ENCODE measurements at places on chromosomes 3 and 15.

DNA sequence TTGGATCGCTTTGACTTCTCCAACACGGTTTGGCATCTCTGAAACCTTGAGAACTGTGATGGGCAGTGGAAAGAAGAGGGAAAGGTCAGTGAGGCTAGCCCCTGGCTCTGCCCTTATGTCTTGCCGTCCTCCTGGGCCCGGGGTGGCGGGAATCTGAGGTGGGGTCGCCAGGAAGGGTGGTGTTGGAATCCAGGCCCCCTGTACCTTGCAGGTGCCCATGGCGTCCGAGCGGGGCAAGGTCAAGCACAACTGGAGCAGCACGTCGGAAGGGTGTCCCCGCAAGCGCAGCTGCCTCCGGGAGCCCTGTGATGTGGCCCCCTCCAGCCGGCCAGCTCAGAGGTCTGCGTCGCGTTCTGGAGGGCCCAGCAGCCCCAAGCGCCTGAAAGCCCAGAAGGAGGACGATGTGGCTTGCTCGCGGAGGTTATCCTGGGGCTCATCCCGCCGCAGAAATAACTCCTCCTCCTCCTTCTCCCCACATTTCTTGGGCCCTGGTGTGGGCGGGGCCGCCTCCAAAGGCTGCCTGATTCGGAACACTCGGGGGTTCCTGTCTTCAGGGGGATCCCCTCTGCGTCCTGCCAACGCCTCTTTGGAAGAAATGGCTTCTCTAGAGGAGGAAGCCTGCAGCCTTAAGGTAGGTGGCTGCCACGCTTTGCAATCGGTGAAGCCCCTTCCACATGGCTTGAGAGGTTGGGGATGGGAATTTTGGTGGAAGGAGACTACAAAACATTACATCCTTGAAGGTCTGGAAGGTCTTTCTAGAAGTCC, 907 bp downstream of the TATDN2 start:
- DNase-seq: no peak

DNA sequence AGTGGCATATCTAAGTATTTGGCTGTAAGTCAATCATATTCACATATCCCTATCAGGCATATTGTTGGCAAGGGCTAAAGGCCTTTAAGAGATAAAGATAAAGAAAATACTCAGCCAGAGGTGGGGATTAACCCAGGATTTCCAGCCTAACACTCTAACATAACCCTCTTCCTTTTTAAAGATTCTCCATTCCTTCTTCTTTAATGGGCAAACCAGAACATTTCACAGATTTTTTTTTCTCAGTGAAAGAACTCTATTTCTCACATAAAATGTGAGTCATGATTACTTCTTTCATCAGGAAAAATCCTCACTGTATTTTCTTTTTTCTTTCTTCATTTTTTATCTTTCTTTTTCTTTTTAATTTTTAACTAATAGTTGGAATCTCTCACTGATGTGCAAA, 200.4 kb downstream of the NR1D2 start:
- DNase-seq: no peak

DNA sequence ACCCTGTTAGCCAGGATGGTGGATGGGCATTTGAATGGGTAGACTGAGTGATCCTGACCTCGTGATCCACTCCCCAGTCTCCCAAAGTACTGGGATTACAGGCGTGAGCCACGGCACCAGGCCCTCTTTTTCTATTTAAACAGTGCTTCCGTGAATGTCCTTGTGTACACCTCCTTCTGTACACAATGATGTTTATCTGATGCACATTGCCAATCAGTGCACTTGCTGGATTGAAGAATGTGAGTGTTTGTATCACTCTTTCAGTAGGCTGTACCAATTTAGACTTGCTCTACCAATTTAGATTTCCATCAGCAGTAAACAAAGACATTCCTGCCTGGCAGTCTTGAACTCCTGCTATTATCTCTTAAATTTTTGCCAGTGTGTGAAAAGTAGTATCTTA, 8.9 kb upstream of the ZNF619 start:
- no peak for DNase-seq

DNA sequence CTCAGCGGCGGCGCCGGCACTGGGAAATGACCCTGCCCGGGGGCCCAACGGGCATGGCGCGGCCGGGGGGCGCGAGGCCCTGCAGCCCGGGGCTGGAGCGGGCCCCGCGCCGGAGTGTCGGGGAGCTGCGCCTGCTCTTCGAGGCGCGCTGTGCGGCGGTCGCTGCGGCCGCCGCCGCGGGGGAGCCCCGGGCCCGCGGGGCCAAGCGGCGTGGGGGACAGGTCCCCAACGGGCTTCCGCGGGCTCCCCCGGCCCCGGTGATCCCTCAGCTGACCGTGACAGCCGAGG, 172 bp downstream of the ITPKA start:
- no peak for DNase-seq

DNA sequence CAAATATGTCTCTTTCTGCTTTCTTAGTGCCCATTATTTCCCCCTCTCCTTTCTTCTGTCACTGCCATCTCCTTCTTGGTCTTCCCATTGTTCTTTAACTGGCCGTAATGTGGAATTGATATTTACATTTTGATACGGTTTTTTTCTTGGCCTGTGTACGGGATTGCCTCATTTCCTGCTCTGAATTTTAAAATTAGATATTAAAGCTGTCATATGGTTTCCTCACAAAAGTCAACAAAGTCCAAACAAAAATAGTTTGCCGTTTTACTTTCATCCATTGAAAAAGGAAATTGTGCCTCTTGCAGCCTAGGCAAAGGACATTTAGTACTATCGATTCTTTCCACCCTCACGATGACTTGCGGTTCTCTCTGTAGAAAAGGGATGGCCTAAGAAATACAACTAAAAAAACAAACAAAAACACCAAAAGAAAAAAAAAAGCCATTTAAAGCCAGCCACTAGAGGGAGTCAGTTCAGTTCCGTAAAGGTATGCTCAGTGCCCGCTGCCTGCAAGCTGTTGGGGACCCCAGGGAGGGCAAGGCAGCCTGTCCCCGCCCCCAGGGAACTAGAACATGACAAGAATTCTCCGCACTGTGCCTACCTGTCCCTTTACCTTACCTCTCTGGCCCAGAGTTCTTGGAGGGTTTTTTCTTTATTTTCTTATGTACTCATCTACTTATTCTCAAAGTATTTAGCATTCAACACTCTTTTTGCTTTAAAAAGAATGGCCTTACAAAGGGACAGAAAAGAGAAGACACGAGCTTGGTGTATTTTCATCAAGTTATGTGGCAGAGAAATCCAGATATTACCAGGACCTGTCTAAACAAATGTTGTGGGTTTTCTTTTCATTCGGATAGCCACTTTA, 30.0 kb upstream of the NR2E3 start:
- DNase-seq: peak; percentile 76
